ENCODE measurements at places on chromosomes 5 and 9. TPM values are rescaled to one million over a fixed set of nuclear protein-coding genes. Genes with fewer than 3 reads are reported as not detected.

GRCh38 chr5:173180331-173180730 lies 36.0 kb downstream of the BNIP1 start:
- DNase-seq, result no peak

DNA sequence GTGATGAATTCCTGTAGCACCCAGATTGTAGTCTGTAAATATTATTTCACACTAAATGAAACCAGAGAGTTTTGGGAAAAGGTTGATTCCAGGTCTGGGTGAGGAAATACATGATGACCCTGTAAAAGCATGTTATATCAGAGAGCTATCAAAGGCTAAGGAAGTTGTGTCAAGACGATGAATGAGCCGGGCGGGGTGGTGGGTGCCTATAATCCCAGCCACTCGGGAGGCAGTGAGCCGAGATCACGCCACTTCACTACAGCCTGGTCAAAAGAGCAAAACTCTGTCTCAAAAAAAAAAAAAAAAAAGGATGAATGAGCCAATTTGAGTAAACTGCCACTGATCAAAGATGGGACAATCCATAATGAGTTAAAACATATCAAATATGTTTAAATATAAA lies 29.2 kb downstream of the IL6ST start:
- no peak for DNase-seq

DNA sequence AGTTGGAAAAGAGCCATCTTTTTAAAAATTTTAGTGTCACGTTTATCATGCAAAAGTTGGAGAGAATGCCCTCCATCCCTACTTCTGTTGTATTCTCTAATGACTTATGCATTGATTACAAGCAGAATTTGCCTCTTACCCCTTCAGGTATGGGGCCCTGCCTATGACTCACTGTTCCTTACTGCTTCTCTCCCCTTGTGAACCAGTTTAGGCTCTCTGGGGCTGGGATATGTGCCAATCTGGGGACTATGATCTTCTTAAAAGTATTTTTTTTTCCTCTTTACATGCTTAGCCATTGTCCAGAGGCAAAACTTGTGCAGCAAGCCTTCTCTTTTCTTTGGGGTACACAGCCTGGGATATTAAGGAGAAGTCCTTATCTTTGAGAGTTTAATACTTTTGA lies 37.4 kb downstream of the CAMK4 start:
- DNase-seq, result no peak

- DNase-seq, result no peak
Measured at GRCh38 chr5:150297934-150298595, 4.6 kb downstream of the ARSI start.

- no peak for DNase-seq
Measured at GRCh38 chr5:173670130-173670651, 53.7 kb upstream of the BOD1 start.

The PCDHGB1 gene
- 0.71 TPM for polyA plus RNA-seq

The FAM81B gene
- 5.7 TPM for polyA plus RNA-seq

The LCN1 gene
- polyA plus RNA-seq, result not detected

The SLC36A2 gene
- 0.13 TPM for polyA plus RNA-seq

The ANKRD33B gene
- polyA plus RNA-seq, result 3.1 TPM
